Activated CD4-positive, alpha-beta T cell treated with anti-CD3 and anti-CD28 coated beads, Interleukin-2, Interleukin-6, amounts not matched to agents 100 ng/mL and 50 ng/mL, durations not matched to agents 16 hours and 8 hours (primary cell): ENCODE measurements at places on chromosomes 12 and 14.

- DNase-seq, result no peak
These were observed 27.8 kb downstream of the TOGARAM1 start for GRCh38 chr14:44989497-44990440.

DNA sequence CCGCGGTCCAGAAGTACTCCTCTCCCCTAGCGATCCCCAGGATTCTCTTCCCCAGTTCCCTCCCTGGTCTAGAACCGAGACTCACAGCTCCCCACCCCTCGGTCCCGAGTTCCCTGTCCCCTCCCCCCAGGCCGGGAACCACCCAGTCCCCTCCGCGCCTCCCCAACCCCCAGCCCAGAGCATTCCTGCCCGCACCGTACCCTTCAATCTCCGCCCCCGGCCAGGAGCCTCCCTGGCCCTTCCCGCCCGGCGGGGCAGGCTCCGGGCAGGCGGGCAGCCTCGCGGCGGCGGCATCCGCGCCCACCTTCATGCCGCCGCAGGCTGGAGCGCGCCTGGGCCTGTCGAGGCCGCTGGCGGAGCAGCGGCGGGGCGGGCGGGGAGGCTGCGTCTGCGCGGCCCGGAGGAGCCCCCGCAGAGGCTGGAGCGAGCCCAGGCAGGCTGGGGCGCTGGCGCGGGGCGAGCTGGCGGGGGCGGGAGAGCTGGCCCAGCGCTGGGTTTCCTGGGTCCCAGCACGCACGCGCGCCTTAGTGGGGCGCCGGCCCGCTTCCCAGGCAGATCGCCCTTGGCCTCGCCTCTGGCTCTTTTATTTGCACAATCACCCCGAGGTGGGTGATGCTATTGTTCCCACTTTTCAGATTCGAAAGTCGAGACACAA is 22.2 kb upstream of the GPR132 start:
- DNase-seq, result no peak

DNA sequence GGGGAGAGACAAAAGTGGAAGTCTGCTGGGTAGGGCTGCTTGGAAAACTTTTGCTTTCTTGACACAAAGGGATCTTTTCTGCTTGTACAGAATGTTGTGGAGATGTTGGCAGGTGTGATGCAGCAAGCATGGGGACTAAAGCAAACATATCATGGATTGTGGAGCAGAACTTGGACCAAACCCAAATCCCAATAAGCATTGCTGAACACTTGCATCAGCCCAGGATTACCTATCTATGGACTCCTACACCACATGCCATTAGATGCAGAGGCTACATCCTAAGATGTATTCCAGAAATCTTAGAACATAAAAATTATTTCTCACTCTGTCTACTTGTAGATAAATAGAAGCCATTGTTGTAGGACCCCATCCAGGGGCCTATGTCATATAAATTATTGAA is 44.7 kb upstream of the RERG start:
- DNase-seq, result no peak

DNA sequence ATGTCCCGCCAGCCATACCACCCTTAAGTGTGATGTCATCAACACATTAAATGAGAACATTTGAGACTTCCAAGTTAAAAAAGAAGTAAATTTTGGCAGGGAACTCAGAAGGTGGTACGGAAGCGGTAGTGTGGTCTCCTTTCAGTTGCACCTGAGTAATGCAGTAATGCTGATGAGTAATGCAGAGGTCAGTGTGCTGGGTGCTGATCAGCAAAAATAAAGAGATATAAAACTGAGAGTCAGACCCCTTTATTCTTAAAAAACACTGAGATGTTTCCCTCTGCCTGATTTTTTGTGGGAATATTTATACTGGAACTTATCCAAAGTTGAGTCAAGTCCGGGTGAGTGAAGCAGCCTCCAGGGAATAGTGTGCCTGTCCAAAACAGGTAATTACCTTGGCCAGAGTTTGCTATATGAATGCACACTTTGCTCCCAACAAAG is 370.6 kb upstream of the PRICKLE1 start:
- DNase-seq, result no peak

DNA sequence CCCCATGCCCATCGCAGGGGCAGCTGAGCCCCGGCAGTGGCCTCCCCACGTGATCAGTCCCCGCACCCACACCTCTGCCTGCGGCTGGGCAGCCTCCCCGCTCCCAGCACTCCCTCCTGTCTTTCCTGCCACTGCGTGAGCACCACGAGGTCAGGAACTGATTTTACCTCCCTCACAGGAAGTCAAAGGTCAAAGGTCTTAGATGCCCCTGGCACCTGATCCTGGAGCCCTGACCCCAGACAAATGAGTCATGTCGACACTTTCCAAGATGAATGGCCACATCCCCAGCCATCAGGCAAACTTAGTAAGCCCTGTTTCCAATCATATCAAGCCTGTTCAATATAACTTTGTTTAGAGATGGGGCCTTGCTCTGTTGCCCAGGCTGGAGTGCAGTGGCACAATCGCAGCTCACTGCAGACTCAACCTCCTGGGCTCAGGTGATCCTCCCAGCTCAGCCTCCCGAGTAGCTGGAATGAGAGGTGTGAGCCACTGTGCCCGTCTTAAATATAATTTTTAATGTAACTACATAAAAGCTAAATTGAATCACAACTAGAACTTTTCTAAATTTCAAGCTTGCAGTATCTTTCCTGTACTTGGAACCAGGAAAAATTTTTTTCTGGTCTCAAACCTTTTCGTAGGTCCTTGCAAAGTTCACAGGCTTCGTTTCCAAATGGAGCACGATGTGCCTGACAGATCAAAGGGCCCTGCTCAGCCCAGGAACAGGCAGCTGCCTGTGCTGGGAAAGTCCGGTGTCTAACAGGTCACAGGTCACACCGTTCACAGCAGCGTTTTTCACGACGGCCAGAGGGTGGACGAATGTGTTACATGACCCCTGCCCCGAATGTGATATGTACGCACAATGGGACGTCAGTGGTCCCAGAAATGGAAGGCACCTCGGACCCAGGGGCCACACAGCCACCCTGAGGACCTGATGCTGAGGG is 1.9 kb downstream of the LRCOL1 start:
- DNase-seq, result no peak
